ENCODE measurements at places on chromosomes 3 and 15.

- DNase-seq, result no peak
Measured at GRCh38 chr3:31433679-31433992, 99.1 kb upstream of the STT3B start.

DNA sequence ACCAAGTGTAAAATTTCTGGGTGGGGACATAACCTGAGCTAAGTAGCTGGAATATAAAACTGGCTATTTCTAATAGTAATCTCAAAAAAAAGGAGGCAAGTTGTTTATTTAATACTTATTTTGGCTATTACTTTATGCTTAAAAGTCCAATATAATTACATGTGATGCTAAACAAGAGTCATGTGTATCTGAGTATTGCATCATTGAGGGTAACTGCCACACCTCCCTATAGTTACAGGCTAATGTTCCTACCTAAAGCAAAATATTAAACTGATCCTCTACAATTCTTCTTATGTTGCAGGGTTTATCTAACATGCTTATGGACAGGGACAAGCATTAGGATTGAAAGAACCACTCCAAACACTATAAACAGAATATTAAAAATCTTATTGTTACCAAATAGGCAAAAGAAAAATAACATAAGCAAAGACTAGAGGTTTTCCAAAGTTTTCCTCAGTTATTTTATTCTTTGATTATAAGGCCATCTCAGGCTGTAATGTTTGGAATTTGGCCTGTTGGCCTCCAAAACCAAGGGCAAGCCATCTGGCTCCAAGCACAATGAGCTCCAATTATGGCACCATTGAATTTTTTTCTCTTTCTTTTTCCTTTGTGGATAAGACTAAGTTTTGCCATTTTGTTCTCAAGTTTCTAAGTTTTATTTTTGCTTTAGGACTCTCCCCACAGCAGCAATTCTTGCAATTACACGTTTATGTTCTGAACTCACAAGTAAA lies 75.8 kb upstream of the ABI3BP start:
- DNase-seq, result no peak

GRCh38 chr15:53031469-53031868 lies 241.3 kb upstream of the ONECUT1 start:
- DNase-seq, result no peak

- DNase-seq, result no peak
Measured at GRCh38 chr3:12875857-12876836, 34.8 kb upstream of the RPL32 start.

- no peak for DNase-seq
Measured at GRCh38 chr3:189572249-189572648, 58.9 kb upstream of the TP63 start.

- DNase-seq, result no peak
Measured at GRCh38 chr3:29236146-29236840, 44.6 kb upstream of the RBMS3 start.

DNA sequence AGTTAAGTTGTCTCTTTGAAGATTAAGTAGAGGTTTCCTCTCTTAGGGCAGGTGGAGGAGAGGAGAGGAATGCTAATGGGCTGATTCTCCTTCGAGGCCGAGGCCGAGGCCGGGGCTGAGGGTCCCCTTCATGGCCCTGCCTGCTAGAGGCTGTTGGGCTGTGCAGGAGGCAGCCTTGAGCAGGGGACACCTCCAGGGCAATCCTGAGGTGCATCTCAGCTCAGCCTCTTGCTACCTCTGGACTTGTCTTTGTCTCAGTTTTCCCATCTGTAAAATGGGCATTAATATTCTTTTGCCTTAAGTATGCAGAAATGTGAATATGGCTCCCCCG lies 97.7 kb upstream of the PRR20G start:
- DNase-seq, result no peak
